ENCODE measurements at places on chromosomes 5 and 9. TPM values are rescaled to one million over a fixed set of nuclear protein-coding genes. Genes with fewer than 3 reads are reported as not detected.

DNA sequence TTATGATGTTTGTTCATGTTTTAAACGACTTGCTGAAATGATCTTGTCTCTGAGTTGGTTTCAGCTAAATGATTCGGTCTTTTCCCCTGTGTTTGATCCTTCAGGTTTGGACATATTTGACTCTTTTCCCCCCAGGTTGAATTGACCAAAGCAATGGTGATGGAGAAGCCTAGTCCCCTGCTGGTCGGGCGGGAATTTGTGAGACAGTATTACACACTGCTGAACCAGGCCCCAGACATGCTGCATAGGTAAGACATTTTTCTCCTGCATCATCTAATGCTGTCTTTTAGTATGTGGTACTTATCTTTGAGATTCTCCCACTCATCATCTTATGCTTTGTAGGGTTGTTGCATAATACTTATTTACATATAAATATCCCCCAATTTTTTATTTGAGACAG, 14.7 kb downstream of the G3BP1 start:
- DNase-seq = no peak

C5orf52 gene
- total RNA-seq = not detected

DNA sequence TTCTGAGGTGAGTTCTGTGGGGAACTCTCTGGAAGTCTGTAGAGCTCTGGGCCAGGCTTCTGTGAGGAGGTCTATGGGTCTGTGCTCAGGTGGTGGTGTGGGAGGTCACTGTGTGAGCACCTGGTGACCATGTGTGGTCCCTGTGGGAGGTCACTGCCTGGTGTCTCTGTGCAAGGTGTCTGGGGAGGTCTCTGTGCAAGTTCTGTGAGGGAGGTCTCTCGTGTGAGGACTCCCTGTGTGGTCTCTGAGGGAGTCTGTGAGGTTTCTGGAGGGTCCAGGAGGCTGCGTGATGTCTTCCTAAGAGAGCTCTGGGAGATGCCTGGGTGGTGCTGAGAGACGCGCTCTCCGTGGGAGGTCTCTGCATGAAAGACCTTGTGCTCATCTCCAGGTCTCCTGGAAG, 6.0 kb upstream of the SPATA31E1 start:
- DNase-seq = no peak

EQTN gene
- total RNA-seq = not detected

DNA sequence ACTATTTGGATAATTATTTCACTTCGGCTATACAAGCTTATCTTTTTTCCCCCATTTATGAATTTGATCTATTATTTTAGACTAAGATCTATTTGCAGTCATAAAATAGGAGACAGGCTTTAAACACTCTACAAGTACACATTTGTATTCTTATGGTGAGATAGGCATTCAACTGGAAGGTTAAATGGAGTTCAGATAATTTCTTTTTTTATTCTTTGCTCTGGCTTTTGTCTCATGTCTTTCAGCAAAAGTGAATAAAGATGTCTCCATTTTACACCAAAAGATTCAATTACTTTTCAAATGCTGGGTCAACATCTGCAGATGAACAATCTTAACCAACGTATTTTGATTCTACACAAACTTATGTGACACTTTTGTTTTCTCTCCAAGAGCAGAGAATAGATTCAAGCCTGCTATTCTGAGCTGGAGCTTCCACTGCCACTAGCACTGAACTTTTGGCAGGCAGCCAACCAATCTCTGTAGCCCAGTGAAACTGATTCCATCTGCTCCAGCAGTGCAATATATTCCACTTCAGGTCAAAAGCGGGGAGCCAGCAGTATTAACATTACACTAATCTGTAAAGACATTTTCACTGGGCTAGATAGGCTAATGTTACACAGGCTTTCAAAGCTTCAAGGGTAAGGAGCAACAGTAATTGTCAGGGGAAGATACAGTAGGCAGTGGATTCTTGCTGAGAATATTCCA, 452.0 kb upstream of the ZNF608 start:
- DNase-seq = no peak

DNA sequence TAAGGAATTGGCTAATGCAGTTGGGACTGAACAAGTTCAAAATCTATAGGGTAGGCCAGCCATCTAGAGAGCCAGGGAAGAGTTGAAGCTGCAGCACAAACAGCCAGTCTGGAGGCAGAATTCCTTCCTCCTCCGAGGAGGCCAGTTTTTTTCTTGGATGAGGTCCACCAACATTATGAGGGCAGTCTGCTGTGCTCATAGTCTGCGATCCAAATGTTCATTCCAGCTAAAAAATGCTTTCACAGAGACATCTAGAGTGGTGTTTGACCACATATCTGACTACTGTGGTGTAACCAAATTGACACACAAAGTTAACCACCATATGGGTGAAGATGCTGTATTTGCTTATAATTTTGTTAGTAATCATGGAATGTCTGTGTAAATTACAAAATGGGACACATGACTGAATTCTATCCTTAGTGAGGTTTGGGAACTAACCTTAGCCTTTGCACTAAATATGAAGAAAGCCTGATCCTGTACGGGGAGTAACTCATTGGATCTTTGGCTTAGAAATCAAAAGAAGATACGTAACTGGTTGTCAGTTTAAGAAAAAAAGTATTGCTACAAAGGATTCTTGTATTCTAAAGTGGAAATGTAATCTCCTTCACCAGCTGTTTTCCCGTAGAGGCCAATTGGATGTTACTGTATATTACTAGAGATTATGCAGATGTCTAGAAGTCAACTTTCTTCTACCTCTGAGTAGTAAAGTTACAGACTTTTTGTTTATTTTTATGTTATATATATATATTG, 70.6 kb downstream of the SPIN1 start:
- no peak for DNase-seq

DNLZ gene
- 22.4 TPM for total RNA-seq

- peak; percentile 32 for DNase-seq
Measured at GRCh38 chr5:135651156-135651555, 72.4 kb upstream of the CXCL14 start.

DNA sequence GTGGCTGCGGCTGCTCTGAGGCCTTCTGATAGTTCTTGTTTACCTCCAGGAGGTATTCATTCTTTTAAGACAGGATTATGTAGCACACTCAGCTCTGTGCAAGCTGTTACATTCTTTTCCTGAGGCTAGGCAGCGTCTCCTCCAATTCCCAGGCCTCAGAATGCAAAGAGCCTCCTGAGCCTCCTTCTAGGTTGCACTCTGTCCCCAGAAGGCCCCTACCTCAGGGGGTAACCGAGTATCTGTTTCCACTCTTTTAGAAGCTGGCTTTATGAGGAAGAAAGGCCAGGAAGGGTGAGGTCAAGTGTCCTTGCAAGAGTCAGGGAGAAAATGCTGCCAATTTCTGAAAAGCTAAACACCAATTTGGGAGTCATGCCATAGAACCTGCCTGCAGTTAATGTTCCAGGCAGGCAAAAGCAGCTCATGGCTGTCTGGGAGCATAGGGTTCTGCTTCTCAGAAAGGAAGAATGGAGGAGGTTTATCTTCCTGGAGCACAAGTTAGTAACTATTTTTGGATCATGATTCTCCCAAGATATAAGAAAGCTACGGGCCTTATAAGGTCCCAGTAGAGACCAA, 178.9 kb downstream of the SEMA6A start:
- no peak for DNase-seq

- DNase-seq = no peak
Measured at GRCh38 chr9:136028760-136029470, 66.2 kb downstream of the NACC2 start.

- DNase-seq = no peak
Measured at GRCh38 chr5:133499895-133500294, 112.4 kb downstream of the FSTL4 start.

DNA sequence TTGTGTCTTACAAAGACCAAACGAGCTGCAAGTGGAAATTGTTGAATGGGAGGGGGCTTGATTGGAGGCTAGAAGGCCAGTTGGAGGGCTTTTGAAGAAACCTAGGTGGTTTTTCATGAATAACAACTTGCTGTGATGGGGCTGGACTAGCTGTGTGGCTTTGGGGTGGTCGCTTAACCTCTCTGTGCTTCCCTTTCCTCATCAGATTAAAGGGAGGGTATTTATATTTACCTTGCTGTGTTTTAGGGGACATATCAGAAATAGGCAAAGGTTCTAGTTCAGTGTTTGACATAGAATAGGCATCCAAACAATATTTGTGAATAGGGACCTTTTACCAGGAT, 74.9 kb downstream of the ZNF618 start:
- DNase-seq = no peak

TGFBI gene
- total RNA-seq = 0.26 TPM

BAAT gene
- total RNA-seq = not detected

CDC14B gene
- 1.1 TPM for total RNA-seq

NRARP gene
- 4.5 TPM for total RNA-seq

DNA sequence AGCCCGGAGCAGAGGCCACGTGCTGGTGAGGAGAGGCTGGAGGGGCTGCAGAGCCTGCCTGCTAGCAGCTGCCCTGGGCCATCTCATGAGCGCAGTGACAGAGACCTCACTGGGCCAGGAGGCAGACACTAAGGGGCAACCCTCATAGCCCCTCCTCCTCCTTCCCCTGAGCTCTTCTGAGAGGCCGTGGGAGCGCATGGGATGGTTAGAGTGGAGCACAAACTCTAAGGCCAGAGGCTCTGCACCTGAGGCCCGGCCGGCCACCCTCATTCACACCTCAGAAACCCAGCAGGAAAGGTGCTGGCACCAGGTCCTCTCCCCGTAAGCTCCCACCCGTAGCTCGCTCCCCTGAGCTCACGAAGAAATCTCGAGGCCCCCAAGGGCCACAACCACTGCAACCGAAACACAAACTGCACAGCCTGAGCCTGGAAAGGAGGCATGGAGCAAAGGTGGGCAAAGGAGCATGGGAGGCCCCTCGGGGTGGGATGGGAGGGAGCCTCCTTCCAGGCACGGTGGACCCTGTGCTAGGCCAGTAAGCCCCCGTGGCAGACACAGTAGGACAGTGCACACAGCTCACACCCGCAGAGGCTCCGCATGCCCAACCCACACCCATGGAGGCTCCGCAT, 17.7 kb downstream of the CAMSAP1 start:
- DNase-seq = no peak

- peak; percentile 29 for DNase-seq
Measured at GRCh38 chr5:756865-757345, 27.6 kb downstream of the ZDHHC11B start.

- no peak for DNase-seq
Measured at GRCh38 chr9:89387197-89387849, 69.0 kb downstream of the SECISBP2 start.

GRCh38 chr5:94908889-94909480, 290.5 kb downstream of the SLF1 start:
- no peak for DNase-seq

ANKRD55 gene
- 0.26 TPM for total RNA-seq

GRCh38 chr9:136784997-136785361, 6.2 kb upstream of the TMEM141 start:
- DNase-seq = no peak

GRCh38 chr5:117188211-117188610, 613.6 kb upstream of the SEMA6A start:
- no peak for DNase-seq

DNA sequence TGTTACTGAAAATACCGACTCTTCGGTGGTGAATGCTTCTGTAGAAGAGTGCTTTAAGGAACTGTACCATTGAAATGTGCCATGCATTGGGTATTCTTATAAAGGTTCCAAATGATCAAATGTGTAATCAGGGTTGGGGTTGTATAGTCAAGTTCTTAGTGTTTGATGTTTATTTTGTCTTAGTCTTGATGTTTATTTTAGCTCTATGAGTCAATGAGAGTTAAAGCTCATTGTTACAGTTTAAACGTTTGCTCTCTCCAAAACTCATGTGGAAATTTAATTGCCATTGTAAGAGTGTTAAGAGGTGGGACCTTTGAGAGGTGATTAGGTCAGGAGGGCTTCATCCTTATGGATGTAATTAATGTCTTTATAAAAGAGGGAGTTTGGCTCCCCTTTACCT, 153.0 kb downstream of the FER start:
- DNase-seq = no peak

DNA sequence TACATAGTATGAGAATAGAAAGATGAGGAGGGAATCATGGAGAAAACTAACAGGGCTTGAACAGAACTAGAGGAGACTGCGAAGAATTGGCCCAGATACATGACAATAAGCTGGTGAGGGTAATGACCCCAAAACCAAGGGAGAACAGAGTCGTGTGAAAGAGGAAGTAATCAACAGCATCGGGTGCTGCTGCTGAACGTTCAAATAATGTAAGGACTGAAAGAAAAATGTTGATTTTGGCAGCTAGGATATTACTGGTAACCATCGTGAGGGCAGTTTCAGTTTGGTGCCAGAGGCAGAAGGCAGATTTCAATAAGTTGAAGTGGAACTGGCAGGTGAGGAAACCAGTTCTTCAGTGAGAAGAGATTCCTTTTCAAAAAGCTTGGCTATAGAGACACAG, 66.8 kb upstream of the SMC2 start:
- no peak for DNase-seq

GRCh38 chr9:35306283-35306682, 144.5 kb downstream of the UNC13B start:
- no peak for DNase-seq

DNA sequence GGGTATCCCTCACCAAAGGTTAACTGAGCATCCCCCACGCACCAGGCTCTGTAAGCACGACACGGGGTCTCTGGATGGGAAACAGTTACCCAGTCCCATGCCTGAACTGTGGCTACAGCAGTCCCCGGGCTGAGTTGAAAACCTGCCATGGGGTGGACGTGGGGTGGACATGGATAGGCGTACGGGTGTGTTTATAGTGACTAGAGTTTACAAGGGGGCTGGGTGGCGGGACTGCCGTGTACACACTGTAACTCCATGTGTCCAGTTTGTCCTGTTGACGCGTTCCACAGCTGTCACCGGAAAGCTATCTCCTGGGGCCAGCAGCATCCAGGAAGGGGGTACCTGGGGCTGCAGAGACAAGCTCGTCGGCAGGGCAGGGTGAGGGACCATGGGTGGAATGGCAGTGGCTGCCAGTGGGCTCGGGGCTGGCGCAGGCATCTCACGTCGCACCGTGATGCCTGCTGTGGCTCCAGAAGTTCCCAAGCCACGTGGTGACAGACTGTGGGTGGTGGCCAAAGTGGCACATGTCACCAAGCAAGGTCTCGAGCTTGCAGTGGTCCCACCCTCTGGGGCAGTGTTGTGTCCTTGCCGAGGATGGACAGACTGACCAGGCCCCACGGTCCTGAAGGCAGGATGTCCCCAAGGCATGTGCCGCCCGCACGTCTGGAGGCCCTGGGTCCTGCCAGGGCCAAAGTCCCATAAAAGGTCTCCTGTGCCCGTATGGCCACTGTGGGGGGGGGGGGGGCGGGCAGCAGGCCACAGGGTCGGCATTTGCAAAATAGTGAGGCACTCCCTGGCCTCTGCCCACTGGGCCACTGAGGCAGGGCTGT, 29.3 kb upstream of the RNF130 start:
- no peak for DNase-seq

GRCh38 chr5:77305956-77306355, 95.5 kb downstream of the PDE8B start:
- no peak for DNase-seq

GRCh38 chr5:137630972-137631370, 104.9 kb downstream of the KLHL3 start:
- no peak for DNase-seq

GRCh38 chr5:133240425-133241091, 188.7 kb downstream of the HSPA4 start:
- DNase-seq = peak; percentile 77

GRCh38 chr9:82192211-82192610, 203.6 kb downstream of the SPATA31D1 start:
- no peak for DNase-seq

PDE6A gene
- not detected for total RNA-seq

Data from activated CD8-positive, alpha-beta memory T cell treated with anti-CD3 and anti-CD28 coated beads, Interleukin-2, amount 10 ng/mL, durations not matched to agents 7 days and 5 days (primary cell).